ENCODE measurements at places on chromosomes 12 and 14. TPM values are rescaled to one million over a fixed set of nuclear protein-coding genes. Genes with fewer than 3 reads are reported as not detected.

DNA sequence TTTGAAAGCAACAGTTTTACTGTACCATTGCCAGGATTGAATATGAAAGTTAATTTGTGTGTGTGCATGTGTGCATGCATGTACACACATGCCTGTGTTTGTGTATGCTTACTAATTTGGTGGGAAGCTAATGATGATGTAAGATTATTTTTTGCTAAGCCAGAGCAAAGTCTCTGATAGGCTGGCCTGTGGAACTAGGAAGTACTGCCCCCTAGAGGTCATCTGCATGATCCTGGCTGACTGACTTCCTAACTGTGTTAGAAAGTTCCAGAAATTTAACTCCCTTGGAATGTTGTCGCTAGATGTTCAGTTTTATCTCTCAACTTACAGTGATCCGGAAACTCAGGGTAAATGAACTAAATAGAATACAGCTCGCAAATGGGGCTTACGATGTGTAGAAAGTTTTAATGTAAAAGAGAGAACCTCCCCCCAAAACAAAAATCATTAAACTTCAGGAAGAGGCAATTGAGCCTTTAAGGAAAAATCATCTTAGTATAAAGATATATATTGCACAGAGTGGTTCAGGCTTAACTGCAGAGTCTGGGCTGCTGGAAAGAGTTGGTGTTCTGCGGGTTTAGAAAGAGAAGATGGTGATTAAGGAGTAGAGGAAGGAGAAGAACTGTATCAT, 34.3 kb upstream of the SLC38A1 start:
- DNase-seq: peak; percentile 55

- DNase-seq: peak; percentile 22
Measured at GRCh38 chr12:81759190-81760051, at the start of gene PPFIA2. Gene PPFIA2, minus strand, starts transcription at chr12:81759350.

DNA sequence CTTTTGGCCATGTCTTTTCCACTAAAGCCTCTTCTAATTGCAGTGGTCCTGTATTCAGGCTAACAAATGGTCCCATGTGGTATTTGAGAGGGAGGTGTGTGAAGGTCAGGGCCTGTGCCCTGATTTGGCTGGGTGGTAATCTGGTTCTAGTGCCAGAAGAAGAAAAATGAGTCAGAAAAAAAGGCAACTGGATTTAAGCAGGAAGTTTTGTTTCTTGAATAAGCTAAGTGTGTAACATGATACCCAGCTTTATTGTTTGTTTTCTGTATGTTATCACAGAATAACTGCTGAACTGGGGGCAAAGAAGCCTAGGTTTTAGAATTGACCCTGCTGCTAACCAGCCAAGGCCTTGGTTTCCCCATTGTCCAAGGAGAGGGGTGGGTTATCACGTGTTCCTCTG, 134.0 kb downstream of the ANO6 start:
- DNase-seq: no peak

GRCh38 chr14:65566820-65567522, 154.4 kb downstream of the FUT8 start:
- no peak for DNase-seq

Gene C12orf60
- total RNA-seq: 0.99 TPM

DNA sequence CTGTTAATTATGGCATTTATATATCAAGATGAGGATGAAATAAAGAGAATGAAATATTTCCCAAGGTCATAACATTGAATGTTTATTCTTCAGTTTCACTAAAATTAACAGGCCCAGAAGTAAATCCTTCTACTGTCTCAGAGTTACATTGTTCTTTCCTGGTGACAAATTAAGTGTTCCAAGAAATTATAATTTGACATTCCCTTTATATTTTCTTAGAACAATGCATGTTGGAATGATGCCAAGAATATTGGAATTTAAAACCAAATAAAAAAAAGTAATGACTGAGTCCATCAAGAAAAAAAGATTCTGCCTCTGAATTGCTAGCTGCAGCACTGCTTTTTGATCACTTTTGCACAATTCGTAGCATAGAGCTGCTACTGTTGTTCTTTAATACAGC, 152.1 kb downstream of the METTL25 start:
- DNase-seq: no peak

- DNase-seq: no peak
Measured at GRCh38 chr14:65027127-65027799, 40.6 kb downstream of the FNTB start.

Gene CEP83
- 35.3 TPM for total RNA-seq

Gene HPD
- total RNA-seq: 1.1 TPM

Gene LIN52
- 9.2 TPM for total RNA-seq

Data from fibroblast of the aortic adventitia (primary cell).